Muscle of leg (tissue), 16 donors: ENCODE measurements at places on chromosomes 16 and 17.

DNA sequence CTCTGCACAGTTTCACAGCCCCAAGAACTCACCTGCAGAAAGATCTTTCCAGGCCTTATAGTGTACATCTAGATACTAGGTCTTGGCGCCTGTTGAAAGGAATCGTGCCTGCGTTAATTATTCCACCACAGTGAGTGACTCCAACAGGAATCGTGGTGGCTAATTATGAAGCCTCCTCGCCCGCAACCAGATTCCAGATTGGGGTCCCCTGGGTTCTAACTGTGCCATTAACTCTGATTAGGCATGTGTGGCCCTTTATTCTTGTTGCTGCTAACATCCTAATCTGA, 295.3 kb upstream of the MAF start:
- no peak for DNase-seq

GRCh38 chr17:59510611-59511010, 54.8 kb upstream of the DHX40 start:
- no peak for DNase-seq

DNA sequence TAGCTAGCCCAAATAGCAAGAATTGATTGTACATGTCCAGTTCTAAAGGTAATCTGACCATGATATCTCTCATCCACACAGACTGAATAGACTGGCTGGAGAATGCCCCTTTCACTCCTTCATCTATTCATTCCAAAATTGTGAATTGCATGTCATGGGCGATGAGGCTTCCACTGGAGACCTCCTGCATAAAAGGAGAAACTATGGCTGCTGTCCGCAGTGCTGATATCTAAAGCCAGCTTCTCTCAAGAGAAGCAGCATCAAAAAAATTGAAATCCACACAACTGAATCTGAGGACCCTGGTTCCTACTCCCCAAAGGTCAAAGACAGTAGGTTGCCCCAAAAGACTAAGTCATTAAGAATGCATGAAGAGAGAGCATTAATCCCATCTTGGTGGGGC, 7.9 kb upstream of the SCNN1G start:
- peak; percentile 24 for DNase-seq

DNA sequence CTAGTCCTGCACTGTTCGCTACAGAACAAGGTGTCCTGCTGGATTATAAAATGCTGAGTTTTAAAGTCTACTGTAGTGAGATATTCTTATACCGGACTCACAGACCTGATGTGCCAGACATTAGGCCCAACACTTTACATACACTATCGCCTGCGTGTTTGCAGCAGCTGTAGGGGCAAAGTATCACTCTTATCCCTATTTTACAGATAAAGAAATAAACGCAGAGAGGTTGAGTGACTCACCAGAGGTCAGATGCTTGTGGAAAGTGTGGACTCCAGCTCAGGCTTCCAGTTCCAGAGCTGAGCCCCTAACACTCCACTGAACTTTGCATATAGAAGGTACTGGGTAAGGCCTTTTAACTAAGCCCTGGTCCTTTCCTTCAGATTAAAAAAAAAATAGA, 47.4 kb downstream of the PLXDC1 start:
- no peak for DNase-seq

GRCh38 chr17:8060274-8060673, 21.4 kb downstream of the ALOX15B start:
- DNase-seq: peak; percentile 84

DNA sequence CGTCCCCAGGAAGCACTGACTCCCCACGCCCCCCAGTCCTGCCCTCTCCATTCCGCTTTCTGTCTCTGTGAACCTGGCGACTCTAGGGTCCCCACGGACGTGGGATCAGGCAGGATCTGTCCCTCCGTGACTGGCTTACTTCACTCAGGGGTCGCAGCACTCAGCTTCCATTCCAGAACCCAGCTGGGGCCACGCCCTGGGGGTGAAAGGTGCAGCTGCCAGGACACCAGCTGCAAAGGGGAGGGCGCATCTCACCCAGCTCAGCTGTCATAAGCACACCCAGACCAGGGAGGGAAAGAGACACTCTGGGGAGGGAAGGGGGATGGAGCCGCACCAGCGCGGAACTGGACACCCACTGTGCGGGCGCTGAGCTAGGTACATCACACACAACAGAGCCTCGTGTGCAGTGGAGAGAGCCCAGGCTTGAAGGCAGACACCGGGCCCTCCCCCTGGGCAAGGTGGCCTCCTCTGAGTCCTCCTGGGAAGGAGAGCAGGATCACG, 18.5 kb upstream of the HEXD start:
- peak; percentile 88 for DNase-seq

- DNase-seq: peak; percentile 58
These were observed 1.4 kb downstream of the ZNF668 start for GRCh38 chr16:31072540-31073141.

DNA sequence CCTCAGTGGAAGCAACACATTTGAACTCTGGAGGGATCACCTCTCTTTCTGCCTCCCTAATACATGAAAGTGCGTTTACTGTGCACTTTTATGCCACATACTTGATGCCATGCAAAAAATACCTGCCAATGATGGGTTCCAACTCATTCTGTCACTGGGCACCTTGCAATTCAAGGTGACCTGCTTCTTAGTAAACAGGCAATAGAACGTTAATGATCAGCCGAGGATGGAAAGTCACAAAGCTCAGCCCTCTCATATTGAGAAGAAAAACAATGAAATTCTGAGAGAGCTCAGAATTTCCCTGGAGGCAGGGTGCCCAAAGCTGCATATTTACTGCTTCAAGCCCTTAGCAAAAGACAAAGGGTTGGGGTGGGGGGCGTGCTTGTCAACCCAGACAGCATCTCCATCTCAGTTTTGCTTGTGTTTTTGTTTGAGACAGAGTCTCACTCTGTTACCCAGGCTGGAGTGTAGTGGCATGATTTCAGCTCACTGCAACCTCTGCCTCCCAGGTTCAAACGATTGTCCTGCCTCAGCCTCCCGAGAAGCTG, 23.2 kb downstream of the LITAF start:
- no peak for DNase-seq

DNA sequence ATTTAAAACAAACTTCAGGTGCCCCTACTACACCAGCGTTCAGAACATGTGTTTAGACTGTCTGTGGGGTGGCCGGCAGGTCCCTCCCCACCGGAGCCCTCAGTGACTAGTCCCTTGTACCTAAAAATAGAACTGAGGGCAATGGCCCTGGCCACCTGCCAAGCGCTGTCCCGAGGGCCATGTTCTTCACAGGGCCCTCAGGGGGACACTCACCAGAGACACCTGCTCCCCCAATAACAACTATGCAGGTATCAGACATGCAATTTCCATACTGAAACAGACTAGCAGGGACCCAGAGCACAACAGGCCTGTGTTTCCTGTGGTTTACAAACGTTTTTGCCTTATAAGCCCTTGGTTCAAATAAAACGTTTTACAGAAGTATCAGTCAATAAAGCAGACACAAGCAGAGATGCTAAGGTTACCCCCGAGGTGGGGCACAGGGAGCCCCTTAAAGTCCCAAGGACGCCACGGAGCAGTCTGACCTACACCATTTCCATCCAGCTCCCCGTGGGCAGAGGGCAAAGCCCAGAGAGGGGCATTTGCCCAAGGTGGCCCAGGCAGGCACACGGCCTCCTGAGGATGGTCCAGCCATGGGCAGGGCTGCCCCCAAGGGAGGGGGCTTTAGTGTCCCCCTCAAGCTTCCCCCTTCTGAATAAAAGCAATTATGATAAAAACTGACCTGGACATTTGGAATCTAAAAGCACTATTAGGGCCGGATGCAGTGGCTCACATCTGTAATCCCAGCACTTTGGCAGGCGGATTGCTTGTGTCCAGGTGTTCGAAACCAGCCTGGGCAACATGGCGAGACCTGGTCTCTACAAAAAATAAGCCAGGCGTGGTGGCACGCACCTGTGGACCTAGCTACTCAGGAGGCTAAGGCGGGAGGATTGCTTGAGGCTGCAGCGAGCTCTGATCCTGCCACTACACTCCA, 896 bp upstream of the MYLK3 start:
- peak; percentile 48 for DNase-seq

- no peak for DNase-seq
These were observed 43.1 kb downstream of the ARSG start for GRCh38 chr17:68334393-68334792.

- DNase-seq: no peak
These were observed 310.0 kb downstream of the SOX9 start for GRCh38 chr17:72430611-72431432.

- no peak for DNase-seq
These were observed 187.4 kb upstream of the CACNG5 start for GRCh38 chr17:66647391-66647983.

DNA sequence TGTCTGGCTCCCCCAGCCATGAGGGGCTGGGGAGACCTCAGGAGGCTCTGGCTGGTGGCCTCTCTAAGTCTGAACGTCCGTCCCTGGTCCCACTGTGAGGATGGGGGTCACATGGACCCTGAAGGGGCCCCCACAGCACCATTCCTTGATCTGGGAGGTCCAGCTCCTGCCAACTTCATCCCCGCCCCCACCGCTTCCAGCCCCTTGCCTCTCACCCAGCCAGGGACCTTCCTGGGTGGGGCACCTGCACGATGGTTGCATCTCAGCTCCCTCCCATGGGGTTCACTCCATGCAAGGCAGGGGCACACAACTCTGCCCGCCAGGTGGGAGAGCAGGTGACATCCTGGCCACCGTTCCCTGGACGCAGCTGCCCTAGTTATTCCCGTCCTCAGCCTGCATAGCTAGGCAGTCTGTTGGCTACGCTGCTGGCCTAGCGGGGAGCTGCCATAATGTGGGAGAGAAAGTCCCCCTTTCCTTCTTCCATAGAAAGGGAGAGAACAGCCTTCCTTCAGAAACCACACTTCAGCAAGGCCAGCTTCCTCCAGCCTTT, 217.9 kb upstream of the RPL38 start:
- no peak for DNase-seq

- no peak for DNase-seq
These were observed 14.9 kb upstream of the DDX19A start for GRCh38 chr16:70331588-70332358.

DNA sequence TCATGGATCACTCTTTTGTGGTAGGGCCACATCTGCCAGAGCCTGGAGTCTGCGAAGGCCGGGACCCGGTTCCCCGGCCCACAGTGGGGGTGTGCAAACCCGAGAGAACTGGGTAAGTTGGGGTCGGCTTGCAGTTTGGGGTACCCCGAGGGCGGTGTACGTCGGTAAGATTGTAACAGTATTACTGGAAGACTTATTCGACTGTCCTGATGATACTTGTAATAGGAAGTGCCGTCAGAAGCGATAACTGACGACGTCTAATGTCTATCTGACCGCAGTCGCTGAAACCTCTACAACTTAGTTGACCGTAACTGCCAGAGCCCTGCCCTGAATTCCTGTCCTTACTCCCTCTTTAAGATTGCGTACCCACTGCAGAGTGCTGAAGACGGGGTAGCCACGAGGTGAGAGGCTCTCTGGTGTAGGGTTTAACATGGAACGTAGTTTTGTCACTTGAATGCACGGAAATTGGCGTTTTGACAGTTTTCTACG, 24.0 kb downstream of the TRPV2 start:
- DNase-seq: peak; percentile 45

GRCh38 chr16:24728011-24728410, 1.4 kb upstream of the TNRC6A start:
- DNase-seq: no peak

GRCh38 chr16:82638095-82638798, 11.5 kb downstream of the CDH13 start:
- no peak for DNase-seq

- DNase-seq: no peak
These were observed 69.7 kb upstream of the FA2H start for GRCh38 chr16:74844041-74844980.

DNA sequence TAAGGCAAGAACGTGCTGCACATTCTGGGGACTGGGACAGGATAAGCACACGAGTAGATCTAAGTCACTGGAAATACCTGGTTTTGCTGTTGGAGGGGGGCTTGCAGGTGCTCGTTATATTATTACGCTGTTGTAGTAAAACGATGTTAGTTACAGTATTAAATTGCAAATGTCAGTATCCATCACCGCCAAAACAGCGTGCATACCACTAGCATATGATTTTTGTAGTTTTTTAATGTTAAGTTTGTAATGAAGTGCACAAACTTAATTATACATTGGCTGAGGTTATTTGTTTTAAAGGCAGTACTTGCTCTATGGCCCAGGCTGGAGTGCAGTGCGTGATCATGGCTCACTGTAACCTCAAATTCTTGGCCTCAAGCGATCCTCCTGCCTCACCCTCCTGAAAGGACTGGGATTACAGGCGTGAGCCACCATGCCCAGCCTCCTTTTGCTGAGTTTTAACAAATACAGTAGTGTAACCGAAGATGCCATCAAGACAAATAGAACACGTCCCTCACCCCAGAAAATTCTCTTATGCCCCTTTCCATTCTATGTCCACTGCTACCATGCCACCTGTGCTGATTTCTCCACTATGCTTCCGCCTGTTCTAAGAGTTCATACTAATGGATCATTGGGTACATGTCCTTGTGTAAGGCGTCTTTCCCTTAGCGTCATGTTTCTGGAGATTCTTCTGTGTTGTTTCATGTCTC, 20.7 kb upstream of the CSNK1D start:
- DNase-seq: no peak
